Esophagus mucosa (tissue), 1 donor: ENCODE measurements at places on chromosomes 2 and 18. TPM values are rescaled to one million over a fixed set of nuclear protein-coding genes. Genes with fewer than 3 reads are reported as not detected.

UGT1A5 gene
- total RNA-seq = 0.68 TPM

NAT8 gene
- not detected for total RNA-seq

ZC3H6 gene
- total RNA-seq = 4.9 TPM

EML6 gene
- 5.2 TPM for total RNA-seq

BCL11A gene
- total RNA-seq = 43.0 TPM

SPATA3 gene
- not detected for total RNA-seq

MERTK gene
- total RNA-seq = 5.4 TPM

TUBA4B gene
- not detected for total RNA-seq

CD8A gene
- total RNA-seq = 0.44 TPM

RAX gene
- not detected for total RNA-seq

ANO7 gene
- 0.12 TPM for total RNA-seq

MC4R gene
- not detected for total RNA-seq

NFATC1 gene
- total RNA-seq = 1.8 TPM

ARHGAP15 gene
- 2.6 TPM for total RNA-seq

UGGT1 gene
- 33.5 TPM for total RNA-seq

GRCh38 chr18:58416014-58416703 is 212.7 kb downstream of the ALPK2 start:
- no peak for ATAC-seq

GRCh38 chr2:112731479-112731878 is 10.7 kb downstream of the NT5DC4 start:
- no peak for ATAC-seq

GRCh38 chr2:106020821-106021661 is 173.1 kb downstream of the UXS1 start:
- no peak for ATAC-seq

DNA sequence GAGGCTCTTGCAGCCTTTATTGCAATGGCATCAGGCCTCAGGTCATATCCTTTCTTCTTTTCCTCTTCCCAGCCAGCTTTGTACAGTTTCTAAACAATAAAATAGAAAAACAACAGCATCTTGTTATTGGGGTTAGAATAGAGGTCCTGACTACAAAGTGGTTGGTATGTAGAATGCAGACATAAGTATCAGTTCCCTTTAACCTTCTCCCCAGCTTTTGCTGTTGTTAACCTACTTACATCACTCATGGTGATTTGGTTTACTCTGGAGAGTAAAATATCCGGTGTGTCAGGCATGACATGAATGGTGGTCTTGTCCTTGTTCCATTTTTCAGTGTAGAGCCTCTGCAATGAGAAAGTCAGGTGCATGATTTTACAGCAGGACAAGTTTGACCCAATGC is 69.8 kb downstream of the NEB start:
- ATAC-seq = no peak

GRCh38 chr18:11487390-11487789 is 122.0 kb upstream of the SLC35G4 start:
- ATAC-seq = no peak

DNA sequence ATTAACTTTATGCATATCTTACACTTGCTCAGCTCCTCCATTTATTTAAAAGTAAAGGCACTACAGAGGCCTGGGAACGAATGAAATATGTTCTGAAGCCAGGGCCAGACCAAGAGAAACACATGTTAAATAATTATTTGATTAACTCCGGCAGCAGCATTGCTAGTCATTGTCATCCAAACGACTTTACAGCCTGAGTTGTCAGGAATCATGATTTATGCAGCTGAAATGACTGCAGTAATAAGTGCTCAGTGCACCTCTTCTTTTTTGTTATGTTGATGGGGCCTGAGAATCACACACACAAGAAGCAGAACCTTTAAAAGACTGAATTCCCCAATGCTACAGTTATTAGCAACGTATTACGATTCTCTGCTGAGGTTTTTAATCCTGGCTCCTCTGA is 58.9 kb downstream of the EPHA4 start:
- no peak for ATAC-seq

- no peak for ATAC-seq
These were observed 282.9 kb upstream of the PKDCC start for GRCh38 chr2:41764919-41765318.

DNA sequence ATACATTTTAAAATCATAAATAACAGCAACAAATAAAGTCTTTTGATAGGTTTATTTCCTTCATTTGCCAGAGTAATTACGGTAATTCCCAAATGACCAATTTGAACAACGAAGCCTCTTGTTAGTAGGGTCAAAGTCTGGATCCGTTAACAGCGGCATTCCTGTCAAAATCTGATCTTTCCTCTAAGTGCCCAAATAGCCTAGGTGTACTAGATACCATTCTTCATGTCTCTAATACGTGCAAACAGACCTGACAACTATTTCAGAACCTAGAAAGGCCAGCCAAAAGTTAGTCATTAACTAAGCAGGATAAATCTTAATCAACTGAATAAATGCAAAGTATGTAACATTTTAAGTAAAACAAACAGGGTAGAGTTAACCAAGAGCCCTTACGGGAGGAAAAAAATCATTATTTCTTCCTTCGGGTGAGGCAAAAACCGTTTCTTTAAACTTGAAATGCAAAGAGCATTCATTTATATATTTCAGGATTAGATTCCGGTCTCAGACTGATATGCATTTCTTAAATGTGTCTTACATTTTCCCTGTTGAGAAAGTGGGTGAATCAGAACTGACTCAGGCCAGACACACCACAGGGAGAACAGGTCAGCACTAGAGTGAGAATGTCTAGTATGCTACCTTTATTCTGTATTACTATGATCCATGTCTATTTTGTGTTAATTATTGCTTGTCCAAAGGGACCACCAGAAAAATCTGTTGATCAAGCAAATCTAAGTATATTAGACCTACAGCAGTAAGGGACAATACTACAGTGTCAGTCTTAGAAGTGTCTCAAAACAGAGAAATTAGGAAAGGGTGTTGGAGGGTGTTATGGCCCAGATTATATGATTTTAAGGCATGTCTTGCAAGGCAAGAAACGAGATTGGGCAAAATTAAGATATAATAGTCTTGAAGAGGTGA is 141.5 kb upstream of the NDUFV2 start:
- peak; percentile 94 for ATAC-seq

DNA sequence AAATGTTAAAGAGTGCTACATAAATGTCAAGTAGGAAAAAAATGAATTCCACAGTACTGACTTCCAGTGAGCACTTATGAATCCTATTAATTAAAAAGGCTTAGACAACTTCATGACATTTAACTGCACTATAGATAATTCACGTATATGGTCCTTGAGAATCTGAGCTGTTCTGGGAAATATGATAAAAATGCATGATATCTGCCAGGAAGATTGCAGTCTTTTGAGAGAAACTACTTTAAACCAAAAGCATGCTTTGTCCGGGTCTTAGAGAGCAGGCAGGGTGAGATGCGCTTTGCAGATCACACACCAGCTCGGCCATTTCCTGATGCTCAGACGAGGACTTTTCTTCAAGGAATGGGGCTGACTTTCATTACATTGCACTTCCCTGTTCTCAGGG is 42.6 kb downstream of the CMPK2 start:
- no peak for ATAC-seq

GRCh38 chr2:240834377-240834975 is 14.5 kb upstream of the KIF1A start:
- no peak for ATAC-seq

DNA sequence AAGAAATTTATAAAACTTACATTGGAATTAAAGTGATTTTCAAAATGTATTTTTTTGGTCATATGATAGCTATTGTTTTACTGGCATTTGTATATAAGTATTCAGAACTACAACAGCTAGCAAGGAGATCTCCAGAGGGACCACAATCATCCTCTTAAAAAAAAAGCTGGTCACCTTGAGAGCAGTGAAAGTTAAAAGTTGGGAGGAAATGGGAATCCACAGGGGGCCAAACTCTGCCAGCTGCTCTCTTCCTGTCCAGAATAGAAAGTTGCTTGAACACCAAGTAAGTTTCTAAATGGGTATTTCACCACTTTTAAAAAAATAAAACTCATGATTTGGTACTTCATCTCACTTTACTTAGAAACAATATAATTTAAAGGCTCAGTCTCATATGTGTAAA is 1025.1 kb downstream of the LRP1B start:
- no peak for ATAC-seq

DNA sequence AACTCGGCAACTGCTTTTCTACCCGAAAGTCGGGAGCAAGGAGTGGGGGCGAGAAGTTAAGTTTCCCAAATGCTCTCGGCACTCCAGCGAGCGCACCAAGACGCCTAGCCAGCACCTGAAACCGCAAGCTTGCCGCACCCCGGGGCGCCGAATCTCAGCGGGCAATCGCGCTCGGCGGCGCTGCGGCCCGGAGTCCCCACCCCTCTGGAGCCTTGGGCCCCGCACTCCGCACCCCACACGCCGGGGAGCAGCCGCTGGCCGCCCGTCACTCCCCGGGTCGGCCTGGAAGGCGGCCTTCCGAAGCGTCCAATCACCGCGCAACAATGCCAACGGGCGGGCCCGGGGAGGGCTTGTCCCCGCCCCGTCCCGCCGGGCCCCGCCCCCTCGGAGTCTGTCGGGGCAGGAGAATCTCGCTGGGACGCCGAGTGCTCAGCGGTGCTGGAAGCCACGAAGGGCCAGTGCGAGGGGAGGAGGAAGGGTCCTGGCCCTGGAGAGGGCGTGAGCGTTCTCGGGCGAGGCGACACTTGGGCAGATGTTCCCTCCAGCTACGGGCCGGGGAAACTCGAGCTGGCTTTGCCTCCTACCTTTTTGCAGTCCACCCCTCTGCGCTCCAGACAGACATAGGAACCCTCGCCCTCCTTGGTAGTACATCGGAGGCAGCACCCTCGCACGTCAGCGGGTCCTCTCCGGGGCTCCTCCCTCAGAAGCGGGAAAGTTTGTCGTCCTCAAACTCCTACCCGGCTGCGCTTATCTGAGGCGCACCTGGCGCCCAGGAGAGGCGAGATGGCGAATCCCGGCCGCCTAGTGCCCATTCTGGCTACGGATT is 1.1 kb upstream of the ZBTB7C start:
- ATAC-seq = peak; percentile 97

- ATAC-seq = no peak
These were observed 325.5 kb downstream of the LRP1B start for GRCh38 chr2:141805302-141805701.

GRCh38 chr18:74689251-74689650 is 91.6 kb downstream of the ZNF407 start:
- ATAC-seq = no peak

DNA sequence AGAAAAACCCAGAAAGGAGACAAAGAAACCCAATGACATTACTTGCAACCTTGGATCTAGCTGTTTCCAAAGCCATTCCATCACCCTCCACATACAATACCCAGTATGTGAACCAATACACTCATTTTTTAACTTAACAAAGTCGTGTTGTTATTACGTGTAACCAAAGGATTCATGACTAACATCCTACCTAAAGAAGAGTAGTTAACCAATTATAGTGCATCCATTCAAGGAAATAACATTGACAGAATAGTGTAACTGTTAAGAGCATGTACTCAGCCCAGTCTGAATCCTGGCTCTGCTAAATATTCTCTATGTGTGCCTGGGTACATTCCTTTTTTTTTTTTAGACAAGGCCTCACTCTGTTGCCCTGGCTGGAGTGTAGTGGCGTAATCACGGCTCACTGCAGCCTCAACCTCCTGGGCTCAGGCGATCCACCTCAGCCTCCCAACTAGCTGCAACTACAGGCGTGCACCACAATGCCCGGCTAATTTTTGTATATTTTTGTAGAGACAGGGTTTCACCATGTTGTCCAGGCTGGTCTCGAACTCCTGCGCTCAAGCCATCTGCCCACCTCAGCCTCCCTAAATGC is 9.9 kb downstream of the TLK1 start:
- no peak for ATAC-seq

DNA sequence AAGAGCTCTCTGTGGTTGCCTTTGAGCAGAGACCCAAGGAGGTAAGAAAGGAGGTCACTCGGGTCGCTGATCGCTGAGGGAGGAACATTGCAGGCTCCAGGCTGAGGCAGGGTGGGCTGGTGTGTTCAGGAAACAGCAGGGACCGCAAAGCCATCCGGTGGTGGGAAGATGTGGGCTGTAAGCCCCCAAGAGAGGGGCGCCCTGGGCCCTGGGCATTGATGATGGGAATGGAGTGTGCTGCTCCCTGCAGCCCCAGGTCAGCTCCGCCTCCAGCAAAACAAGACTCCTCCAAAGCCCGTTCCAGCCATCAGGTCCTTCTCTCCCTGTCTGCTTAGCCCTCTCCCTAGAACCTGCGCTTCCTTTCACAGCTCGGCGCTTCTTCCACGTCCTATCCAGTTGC is 229.7 kb downstream of the KLHL29 start:
- ATAC-seq = no peak

GRCh38 chr2:238338710-238339394 is 18.5 kb downstream of the TRAF3IP1 start:
- ATAC-seq = no peak

GRCh38 chr2:96308248-96308647 is 2.9 kb upstream of the SNRNP200 start:
- no peak for ATAC-seq

- ATAC-seq = peak; percentile 63
These were observed 1275.2 kb upstream of the CRIM1 start for GRCh38 chr2:35080231-35080910.

DNA sequence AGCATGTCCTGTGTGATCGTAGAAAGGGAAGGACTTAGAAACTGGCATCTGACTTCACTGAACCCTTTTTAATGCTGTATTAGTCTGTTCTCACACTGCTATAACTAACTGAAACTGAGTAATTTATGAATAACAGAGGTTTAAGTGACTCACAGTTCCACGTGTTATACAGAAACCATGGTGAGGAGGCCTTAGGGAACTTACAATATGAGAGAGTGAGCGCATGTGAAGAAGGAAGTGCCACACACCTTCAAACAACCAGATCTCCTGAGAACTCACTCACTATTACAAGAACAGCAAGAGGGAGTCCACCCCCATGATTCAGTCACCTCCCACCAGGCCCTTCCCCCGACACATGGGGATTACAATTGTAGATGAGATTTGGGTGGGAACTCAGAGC is 811.3 kb downstream of the CPS1 start:
- ATAC-seq = peak; percentile 47

GRCh38 chr2:64439194-64439593 is 14.8 kb upstream of the LGALSL start:
- peak; percentile 81 for ATAC-seq
